Renal cortical epithelial cell (primary cell): ENCODE measurements at places on chromosomes 5 and 9.
A peak's percentile ranks its signal among the peaks of the same experiment; 100 is the strongest.

DNA sequence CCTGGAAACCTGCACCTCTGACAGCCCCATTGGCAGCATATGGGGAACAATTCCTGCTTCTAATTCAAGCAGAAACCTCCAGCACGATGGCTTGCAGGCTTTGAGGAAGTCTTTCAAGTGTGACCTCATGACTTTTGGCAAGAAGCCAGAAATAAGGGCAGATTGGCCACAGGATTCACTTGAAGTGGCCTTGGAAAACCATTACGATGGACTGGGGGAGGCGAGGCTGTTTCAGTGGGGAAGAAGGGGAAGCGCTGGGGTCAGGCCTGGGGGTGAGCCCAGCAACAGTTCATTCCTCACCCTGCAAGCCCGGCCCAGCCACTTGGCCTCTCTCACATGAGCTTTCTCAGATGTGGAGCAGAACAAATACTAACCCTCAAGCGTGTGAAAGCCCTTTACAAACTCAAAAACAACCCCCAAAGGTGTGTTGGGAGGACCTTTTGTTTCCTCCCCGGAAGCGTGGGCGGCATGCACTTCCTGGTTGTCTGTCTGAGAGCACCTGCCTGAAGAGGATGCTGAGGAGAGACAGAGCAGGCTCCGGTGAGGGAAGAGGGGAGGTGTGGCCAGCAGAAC lies 26.9 kb upstream of the EEIG1 start:
- peak; percentile 94 for DNase-seq

DNA sequence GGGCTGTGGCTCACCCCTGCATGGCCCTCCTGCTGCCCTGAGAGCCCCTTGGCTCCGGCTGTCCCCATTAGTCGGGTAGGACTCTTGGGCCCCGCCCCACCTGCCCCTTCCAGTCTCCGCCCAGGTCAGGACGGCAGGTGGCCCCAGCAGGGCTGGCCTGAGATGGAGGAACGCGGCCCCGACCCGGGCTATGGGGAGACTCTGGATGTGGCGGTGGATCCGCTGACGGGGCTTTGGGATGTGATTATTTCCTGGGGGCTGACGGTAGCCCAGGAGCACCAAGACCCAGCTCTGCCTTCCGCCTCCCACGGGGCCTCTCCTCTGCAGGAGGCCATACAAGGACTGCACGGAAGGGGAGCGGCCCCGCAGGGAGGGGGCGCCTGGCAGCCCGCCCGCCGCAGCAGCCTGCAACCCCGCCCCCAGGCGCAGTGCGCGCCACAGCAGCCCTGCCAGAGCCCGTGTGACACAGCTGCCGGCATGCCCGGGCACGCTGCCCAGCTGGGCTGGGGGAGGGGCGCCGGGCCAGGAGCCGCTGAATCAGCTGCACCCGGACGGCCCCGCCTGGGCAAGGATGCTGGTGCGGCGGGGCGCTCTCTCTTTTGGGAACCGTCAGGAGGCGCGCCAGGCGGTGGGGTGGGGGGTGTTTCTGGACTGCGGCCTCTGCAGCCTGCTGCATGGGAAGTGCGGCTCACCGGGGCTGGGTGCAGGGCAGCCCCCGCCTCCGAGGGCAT lies 9.2 kb downstream of the TMEM250 start:
- DNase-seq, result peak; percentile 68

GRCh38 chr9:7536310-7536939 lies 263.2 kb downstream of the DMAC1 start:
- DNase-seq, result peak; percentile 36

DNA sequence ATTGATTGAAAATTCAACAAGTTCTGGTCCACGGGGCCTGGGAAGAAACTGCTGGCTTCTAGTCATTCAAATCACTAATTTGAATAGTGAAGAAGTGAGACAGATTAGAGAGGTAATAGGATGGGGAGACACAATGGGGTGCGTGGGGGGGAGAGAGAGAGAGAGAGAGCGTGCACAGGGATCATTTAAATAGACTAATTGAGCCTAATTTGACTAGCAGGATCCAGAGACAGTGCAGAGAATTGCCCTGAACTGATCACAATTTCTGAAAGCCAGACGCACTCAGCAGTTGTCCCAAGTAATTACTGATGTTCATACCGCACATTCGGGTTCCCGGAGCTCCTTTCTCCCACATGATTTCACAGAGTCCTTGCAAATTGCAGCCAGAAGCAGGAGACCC lies 50.3 kb upstream of the C5orf58 start:
- DNase-seq, result no peak

DNA sequence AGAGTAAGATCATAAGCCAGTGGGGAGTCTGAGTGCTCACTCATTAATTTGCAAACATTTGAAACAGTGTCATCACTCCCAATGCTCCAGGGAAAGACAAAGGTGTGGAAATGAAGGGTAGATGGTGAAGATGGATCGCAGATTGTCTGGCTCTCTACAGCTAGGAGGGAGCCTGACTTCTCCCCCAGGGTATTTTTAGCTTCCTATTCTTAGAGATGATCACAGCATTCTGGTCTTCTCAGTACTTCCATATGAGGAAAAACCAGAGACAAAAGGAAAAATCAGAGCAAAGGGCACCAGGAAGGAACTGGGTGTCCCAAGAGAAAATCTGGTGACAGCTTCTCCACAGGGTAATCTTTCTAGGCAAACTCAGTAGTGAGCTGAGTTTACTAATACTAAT lies 401.9 kb upstream of the GRIA1 start:
- no peak for DNase-seq

DNA sequence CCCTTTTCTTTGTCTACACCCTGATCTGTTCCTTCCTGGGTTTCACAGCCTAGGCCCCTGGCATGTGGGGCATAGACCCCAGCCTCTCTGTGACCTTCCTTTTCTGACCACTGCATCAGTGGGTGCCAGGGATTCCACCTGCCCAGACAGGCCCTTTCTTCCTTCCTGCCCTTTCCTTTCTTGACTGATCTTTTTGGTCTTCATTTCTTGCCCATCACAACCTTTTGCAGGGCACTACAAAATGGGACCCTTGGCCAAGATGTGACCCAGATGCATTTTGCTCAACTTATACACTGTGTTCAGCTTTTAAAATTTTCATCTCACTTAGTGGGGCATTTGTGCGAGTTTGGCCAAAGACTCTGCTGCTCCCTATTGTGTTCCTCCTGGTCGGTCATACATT lies 73.2 kb upstream of the TNFAIP8 start:
- no peak for DNase-seq

GRCh38 chr5:32029781-32030180 lies 144.3 kb downstream of the GOLPH3 start:
- no peak for DNase-seq

DNA sequence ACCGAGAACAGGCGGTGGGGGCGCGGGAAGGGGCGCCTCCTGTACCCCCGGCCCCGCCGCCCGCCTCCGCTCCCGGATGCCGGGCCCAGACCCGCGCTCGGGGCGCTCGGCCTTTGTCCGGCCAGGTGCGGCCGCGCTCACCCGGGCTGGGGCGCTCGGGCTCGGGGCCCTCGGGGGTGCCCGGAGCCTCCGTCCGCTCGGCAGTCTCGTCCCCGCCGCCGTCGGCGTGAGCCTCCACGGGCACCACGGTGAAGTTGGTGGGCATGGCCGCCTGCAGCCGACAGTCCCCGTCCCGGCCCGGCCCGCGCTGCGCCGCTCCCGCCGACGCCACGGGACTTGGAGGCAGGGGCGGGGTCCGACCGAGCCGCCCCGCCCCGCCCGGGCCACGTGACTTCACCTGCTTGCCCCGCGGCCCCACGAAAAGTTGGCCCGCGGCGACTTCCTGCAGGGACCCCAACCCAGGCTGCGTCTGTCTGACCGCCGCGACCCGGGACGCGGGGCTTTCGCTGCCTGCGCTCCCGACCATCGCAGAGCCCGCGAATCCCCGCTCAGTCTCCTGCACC lies at the start of gene SLC12A7:
Gene SLC12A7 (minus strand): TSS at position 337 of the 563 bp plus-strand sequence. CDS start 72 bp downstream, at position 265.
- no peak for DNase-seq

- DNase-seq, result peak; percentile 30
Measured at GRCh38 chr9:129822898-129823541, 916 bp downstream of the TOR1A start.

DNA sequence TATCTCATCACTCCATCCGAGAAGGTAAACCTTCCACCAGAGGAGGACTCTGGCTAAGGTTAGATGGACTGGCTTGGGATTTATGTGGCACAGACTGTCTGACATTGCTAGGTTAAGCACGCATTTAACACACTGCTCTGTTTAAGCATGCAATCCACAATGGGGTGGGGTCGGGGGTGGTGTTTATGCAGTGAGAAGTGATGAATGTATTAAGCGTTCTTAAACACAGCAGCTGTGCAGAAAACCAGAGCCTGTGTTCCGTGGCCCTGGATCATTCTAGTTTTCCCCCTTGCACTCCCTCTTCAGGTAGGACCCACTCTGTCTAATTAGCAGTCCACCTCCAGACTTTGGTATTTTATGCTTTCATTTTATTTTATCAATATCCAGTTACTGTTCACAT lies 46.4 kb downstream of the STXBP1 start:
- DNase-seq, result no peak
